NCI-H2029 treated with DMSO at 0.1 percent for 48 hours (cell line): ENCODE measurements at places on chromosomes 5 and 9.

DNA sequence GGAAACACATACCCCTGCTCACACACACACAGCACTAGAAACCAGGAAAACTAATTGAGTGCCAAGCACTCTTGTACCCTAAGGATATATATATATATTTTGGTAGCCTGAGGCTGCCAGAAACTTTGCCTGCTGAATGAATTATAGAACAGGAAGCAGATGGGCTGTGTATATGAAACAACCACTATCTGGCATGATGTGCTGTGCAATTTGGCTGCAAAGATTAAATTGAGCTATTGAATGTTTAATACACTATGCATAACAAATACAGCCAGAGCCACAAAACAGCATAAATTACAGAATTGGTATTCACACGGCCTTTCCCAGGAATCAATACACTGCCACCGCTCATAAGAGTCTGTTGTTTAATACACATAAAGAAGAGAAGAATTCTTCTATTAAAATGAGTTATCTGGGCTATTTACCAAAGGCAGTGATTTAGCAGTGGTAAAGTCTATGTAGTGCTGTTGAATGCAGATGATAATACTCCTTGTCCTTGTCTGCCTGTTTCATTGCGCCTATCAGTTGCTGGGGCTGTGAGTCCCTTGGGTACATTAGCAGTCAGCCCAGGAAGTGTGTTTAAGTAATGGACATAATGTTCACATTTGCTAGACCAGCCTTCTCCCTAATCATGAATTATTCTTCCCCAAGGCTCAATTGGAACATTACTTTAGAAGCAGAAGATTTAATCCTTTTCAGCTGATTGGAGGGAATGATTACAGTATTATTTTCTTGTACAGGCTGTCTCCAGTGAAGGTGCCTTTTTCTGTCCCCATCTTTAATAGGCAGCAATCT lies 294.3 kb downstream of the TLE1 start:
- DNase-seq = no peak

GRCh38 chr5:179485845-179486575 lies 64.3 kb upstream of the RUFY1 start:
- DNase-seq = no peak

DNA sequence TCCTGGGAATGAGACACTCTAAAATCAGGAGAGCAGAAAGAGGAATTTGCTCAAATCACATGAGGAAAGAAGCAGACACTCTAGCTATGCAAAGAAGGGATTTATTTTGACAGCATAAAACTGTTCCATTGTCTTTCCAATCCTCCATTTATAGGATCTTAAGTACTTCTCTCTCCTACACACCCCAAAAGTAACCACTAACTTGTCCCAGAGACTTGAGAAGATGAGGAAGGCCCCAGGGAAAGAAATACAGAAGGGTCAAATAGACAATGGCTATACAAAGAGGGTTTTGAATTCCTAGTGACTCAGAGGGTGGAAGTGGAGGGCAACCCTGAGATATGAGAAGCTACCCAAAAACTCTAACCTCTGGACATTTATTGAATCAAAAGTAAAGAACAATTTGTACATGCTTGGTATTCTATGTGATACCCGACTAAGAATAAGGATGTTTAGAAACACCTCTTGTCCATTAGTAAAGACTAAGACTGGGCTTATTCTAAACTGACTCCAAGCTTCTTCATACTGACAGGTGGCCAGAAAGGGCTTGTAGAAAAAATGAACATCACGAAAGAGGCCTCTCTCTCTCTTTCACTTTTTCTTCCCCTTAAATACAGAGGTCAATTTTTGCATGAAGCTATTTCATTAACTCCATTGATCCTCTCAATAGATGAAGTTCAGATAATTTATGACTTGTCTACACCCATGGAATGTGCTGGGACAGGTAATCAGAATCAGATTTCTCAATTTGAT lies 20.6 kb downstream of the DMAC1 start:
- DNase-seq = no peak

DNA sequence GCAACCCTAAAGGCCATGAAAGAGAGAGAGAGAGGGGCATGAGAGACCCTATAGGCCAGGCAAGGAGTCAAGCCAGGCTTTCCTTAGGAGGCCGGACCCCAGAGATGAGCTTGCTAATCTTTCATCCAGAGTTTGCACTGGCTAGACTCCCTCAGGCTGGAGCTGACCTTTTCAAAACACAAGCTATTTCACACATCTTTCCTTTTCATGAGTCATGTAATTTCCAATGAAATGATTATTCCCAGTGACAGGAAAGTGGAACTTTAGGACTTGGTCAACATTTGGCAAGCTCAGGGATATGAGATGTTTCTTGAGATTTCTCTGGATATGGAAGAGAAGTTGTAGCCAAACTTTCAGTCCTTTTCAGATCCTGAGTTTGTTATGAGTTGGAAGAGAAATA lies 117.7 kb downstream of the TARS1 start:
- DNase-seq = no peak

- DNase-seq = no peak
Observed at GRCh38 chr9:78273761-78274160, 23.2 kb upstream of the PSAT1 start.

DNA sequence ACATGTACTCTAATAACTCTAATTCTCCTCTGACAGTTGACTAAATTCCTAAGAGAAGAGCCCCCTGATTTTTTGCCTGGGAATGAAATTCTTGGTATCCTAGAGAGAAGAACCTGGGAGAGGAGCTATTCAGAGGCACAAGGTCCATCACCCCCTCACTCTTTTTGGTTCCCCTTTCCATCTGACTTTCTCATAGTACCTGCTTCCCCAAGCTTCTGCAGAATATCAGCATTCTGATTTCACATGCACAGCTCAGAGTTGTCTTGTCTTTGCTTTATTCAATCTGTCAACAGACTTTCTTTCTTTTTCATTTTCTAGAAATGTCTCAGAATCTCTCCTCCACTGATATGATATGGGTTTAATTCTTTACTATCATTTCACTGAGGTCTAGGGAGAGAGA lies 141.5 kb upstream of the FBXL17 start:
- DNase-seq = no peak

- no peak for DNase-seq
Observed at GRCh38 chr9:70614786-70615463, 200.5 kb upstream of the KLF9 start.

DNA sequence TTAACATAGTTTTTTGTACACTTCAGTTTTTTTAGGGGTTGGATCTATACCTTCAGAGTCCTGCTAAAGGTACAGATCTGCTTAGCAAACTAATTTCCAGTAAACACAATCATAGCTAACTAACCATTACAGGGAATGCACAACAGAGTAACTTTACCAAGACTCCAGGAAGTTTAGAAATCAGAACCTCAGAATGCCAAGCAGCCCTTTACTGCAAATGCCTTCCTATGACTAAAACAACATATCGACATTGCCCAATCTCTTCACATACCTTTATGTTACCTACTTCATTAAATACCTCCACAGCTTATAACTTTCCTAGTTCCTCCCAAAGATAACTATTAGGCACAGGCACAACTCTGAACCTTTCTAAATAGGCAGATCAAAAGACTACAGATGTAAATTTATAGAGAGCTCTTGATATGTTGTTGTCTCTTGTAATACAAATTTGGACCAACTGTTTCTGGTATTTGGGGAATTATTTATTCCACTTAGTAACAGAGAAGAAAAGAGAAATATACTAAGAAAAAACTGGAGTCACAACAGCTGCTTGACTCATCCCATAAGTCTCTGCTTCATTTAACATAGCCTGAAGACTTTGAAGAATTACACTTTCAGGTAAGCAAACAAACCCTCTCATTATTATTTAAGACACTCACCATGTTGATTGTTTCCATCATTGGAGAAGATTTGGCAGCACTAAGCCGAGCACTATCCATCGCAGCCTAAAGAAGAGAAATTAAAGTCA lies 46.0 kb upstream of the OR2K2 start:
- DNase-seq = no peak

DNA sequence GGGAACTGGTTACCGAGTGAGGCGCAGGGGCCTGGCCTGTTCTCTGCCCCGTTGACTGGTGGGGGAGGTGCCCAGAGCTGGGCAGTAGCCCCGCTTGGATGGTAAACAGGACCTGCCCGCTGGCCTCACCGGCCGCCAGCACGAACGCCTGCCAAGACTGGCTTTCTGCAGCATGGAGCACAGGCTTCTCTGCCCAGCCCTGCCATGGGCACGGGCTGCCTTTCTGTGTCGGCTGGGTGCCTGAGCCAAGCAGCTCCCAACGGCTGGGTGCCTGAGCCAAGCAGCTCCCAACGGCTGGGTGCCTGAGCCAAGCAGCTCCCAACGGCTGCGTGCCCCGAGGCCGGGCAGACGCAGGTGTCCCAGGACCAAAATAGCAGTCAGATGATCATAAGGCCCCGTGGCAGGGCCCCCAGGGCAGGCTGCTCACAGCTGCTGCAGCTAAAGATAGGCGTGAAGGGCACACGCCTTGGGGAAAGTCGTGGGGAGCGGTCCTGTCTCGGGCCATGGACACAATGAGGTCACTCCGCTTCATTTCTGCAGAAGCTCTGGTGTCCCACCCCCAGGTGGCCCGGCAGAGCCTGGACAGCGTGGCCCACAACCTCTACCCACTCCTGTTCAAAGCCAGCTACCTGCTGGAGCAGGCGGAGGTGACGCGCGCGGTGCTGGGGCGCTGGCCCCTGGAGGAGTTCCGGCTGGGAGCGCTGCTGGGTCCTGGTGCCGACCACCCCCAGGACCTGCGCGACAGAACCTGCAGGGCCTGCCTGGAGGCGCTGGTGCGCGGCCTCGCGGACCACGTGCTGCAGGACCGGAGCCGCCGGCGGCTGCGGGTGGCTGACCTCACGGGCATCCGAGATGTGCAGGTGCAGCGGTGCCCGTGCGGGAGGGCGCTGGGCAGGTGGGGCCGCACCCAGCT lies at the start of gene LRRC14B:
TSS of gene LRRC14B (plus strand) at position 460 of the 913 bp plus-strand sequence. CDS start at position 504, 44 bp downstream.
- DNase-seq = no peak

- no peak for DNase-seq
Observed at GRCh38 chr9:10050016-10050415, 562.8 kb downstream of the PTPRD start.

DNA sequence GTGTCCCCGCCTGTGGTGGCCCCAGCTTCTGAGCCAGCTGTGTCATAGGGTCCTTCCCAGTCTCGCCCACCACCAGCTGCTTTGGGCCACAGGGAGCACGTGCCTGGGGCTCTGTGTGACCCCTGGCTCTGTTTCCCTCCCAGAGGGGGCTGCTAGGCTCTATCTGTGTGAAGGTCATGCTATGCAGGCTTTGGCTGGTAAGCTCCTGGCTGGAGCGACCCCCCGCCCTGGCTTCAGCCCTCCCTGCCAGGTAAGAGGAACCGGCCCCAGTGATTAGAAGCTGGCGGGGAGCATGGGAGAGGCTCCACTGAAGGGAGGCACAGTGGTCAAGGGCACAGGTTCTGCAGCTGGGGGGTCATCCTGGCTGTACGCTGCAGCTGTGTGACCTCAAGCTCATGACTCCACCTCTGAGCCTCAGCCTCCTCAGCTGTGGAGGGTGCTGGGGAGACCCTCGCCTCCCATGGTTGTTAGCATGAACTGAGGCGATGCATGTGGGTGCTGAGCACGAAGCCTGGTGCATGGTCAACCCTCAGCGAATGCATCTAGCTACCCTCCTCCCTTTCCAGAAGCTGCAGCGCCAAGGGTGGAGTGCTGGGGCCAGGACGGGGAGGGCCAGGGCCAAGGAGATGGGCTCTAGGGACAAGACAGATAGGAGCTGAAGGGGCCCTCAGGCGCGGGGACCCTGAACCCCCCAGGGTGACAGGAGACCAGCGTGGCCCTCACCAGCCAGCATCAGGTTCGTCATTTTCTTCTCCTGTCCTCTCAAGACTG lies 163.8 kb upstream of the MVB12B start:
- no peak for DNase-seq

- no peak for DNase-seq
Observed at GRCh38 chr5:74624931-74625505, 15.5 kb downstream of the ENC1 start.

DNA sequence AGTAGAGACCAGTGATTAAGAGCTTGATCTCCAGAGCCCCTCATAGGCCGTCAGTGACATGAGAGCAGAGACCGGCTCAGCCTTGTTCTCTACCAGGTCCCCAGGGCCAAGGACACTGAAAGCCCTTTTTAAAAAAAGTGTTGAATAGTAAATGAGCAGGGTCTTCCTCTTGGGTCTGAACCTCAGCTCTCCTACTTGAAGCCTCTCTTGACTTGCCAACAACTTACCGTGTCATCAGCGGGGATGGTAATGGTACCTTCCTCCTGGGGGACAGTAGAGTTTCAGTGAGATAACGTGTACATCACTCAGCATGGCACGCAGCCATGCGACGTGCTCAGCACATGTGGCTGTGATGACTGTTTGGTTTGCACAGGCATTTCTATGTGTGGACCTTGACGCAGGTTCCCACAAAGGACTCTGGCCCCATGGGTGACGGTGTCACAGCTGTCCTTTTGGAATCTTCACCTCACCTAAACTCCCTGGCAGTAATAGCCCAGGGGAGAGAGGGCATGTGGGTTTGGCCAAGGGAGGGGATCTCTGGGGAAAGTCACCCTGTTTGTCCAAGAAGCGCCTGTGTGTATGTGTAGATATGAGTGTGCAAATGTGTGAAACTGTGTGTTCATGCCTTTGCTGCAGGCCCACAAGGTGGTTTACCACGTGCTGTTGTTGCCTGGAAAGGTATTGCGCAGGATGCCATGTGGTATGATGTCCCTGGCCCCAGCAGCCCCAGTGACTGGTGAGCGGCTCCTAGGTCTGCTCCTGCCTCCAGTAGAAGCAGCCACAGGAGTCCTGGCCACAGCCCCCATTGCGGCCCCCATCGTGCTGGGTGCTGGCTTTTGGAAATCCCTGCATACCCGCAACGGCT lies 18.7 kb downstream of the ERGIC1 start:
- no peak for DNase-seq

DNA sequence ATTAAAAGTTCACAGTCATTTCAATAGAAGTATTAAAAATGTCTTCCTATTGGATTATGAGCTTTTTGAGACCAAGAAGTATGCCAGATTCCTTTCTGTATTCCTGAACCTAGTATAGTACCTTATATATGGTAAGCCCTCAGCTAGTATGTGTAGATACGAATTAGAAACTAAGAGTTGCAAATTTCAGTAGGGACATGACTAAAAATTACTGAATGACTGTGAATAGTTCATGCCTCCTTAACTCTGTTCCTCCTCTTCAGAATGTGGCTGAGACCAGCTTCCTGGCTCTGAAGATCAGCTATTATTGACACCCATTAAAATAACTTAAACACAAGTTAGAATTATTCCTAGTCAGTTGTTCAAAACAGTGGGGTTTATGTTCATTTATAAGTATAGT lies 19.7 kb downstream of the KDM3B start:
- DNase-seq = no peak

DNA sequence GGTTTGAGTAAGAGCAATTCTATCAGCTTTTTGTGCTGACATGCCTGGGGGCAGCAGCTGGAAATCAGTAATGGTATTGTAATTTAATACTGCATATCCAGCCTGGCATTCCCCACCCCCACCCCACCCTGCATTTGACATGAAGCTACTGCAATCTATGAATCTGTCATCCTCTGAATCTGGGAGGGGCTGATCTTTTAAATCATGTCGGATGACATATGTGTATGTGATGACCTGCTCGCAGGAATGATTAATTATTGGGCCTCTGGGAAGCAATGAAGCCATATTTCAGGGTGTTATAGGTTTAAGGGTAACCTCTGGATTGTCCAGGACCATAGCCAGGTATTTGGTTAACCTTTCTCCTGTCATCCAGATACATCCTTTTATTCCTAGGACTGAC lies 64.6 kb upstream of the RASGRF2 start:
- DNase-seq = no peak
